ENCODE measurements at places on chromosomes 7 and 10.

DNA sequence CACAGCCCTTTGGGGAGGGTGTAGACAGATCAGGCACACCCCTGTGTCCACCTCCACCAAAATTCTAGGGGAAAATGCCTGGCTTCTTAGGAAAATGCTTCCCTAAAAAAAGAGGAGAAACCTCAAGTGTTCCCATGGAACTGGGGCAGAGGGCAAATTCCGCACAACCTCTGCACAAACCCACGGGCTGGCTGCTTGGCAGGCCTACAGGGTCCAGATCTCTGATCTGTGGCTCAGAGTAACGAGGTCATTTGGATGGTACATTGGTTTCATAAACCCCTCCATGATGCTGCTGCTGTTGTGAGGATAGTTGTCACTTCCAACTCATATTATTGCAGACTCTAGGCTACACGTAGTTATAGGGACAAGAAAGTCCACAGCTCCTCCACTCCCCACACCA is 16.0 kb downstream of the LGI1 start:
- no peak for DNase-seq

GRCh38 chr7:3927446-3928110 is 626.5 kb downstream of the SDK1 start:
- DNase-seq: no peak

DNA sequence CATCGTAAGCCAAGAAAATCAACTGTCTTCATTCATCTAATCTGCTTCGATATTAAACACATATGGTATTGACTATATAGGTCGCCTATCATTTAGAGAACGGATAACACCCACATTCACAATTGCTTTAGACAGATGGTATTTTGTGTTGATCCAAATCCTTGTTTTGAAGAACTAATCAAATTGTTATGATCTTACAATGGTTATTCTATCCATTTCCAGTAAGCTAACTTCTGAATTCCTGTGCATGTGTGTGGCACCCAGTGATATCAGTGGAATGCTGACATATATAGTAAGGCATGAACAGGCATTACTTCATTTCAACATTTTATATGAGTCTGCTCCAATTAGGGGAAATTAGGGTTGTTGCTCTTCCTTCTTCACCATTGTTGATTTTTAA is 98.8 kb downstream of the SEMA3E start:
- no peak for DNase-seq

- no peak for DNase-seq
Measured at GRCh38 chr10:5897053-5897340, 7.0 kb downstream of the FBH1 start.

DNA sequence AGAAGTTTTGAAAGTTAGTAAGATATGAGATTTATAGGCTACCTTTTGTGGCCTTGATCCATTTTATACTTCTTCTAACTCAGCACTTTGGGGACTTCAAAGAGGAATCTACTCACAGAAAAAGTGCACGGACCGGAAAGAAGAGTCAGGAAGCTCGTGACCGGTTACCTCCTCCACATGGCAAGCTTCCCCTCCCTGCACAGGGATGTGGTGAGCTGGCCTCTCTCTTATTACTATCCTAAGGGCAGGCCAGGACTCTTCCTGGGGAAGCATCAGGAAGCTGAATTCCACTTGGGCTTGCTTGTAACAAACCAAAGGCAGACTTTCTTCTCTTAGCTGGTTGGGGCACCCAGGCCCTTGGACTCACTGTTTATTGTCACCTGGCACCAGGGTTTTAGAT is 170.8 kb upstream of the GLI3 start:
- no peak for DNase-seq

DNA sequence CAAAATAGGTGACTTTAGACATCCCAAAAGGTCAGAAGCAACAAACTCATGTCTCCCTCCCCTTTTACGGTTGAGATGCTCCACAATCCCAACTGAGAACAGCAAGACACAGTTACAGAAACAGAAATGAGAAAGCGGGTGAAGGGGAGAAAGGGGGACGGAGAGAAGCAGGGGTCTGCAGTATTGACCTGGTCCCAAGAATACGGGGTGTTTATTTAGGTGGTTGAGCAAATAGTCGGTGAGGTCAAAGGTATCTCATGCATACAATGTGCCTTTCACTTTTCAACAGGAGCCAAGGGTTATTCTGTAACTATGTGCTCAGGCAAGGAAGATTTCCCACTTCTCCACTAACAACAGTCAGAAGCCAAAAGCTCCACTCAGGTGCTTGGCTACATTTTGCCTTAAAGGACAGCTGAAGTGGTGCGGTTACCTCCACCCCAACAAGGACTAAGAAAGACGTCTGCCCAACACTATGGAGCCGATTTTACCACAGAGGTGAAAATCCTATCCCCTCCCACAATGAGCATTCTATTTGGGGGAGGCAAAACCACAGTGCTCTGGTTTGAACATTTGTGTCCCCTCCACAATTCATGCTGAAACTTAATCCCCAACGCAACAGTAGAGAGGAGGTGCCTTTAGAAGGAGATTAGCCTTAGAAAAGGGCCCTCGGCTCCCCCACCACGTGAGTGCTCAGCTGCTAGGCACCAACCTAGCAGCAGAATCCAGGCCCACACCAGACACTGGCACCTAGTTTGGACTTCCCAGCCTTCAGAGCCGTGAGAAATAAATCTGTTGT is 77.9 kb downstream of the PARD3 start:
- no peak for DNase-seq

GRCh38 chr10:76868098-76868977 is 769.3 kb downstream of the KCNMA1 start:
- DNase-seq: no peak

DNA sequence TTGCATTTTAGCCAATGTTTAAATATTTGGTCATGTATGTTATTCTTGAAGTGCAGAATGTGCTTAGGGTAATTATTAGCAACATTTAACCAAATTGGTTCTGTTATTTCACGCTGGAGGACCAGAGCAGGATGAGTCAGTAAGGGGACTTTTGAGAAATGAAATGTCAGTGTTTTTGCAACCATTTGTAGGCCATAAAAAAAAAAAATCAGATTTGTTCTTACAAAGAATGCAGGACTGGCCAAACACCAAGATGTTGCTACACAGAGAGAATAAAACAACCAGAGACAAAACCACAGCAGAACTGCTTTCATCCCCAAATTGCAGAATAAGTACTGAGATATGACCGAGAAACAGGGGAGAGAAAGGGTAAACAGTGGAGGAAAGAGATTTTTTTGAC is 62.1 kb downstream of the TPST1 start:
- no peak for DNase-seq

- DNase-seq: no peak
Measured at GRCh38 chr7:6416516-6417145, 31.1 kb downstream of the DAGLB start.

DNA sequence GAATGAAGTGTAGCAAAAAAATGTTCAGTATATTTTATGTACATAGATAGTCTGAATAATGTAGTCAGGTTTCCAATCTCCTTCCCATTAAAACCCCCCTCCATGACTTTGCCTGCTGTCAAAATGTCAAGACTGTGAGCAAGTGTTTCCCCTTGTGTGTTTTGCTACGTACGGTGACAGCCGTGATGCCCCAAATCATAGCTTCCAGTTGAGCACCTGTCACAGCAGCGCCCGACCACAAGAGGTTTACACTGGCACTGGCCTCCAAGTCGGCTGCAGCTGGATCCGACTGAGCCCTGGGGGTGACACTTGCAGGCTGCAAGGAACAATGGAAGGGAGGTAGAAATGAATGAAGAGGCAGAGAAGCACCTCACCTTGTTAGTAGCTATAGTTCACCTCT is 62.3 kb downstream of the LAMB4 start:
- DNase-seq: no peak

DNA sequence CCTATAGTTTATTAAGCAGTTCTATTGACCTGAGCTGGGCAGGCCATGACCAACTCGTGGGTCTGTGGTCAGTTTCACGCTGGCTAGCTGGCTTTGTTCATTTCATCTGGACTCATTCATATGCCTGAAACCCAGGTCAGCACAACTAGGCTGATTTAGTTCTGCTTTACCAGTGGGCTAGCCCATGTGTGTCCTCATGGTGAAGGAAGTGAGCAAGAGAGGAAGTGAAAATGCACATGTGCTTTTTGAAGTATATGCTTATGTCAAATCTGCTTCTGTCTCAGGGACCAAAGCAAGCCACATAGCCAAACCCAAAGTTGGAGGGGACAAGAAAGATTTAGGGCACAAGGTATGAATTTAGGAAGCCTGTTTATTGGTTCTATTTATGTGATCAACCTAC is 154.5 kb downstream of the RNF133 start:
- no peak for DNase-seq

DNA sequence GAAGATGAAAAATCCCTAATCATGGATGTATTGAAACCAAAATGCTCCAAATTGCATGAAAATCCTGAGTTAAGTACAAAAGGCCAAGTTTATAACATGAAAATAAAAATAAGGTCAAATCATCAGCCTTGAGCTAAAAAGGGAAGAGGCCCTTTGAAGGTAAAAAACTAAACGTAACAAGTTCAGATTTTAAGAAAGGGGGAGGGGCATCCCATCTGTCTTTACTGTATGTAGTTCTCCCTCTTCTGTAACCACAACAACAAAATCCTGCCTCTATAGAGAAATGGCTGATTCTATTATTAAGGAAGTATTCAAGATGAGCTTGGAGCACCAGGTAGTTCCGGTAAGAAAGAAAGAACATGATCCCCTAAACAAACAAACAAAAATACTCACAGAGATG is 64.7 kb downstream of the TPK1 start:
- DNase-seq: no peak

- no peak for DNase-seq
Measured at GRCh38 chr10:80485946-80486764, 32.0 kb downstream of the TSPAN14 start.

DNA sequence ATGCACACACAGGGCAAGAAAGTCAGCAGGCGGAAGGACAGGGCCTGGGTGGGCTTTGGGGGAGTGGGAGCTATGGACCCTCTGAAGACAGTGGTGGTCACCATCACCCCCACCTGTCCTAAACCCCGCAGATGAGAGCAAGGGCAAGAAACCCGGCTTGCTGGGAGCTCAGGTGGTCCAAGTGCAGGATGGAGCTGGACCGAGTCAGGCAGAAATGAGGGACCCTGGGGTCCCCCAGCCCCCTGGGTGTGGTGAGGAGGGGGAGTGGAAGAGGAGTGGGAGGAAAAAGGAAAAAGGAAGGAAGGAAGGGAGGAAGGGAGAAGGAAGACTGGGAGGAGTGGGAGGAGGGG is 54.8 kb downstream of the MICALL2 start:
- no peak for DNase-seq

DNA sequence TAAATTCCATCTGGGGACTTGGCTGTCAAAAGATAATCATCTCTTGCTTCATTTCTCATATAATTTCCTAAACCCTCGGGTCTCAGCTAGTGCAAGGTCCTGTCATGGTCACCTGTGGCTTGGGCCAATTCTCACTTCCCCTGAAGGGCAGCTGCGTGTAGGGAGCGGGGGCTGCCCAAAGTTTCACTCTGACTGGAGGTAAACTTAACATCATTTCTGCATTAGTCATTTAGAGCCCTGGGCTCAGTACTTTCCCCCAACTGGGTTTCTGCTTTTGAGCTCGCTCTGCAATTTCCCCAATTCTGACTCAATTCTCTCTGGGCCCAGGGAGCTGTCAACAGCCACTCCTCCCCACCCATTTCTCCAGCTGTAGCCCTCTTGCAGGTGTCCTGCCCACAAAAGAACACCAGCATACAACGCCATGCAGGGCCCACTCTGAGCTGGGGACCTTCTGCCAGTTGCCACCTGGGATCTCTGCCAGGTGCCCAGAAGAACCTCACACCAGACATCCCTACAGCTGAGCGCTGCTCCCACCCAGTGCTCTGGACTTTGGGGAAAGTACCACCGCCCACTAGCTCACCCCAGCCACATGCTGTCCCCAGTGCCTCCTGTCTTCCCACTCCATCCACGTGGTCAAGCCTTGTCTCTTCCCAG is 37.9 kb downstream of the VOPP1 start:
- no peak for DNase-seq

- no peak for DNase-seq
Measured at GRCh38 chr10:83373671-83374070, 765.6 kb upstream of the GHITM start.

GRCh38 chr7:75914169-75914654 is 743 bp upstream of the POR start:
- no peak for DNase-seq

DNA sequence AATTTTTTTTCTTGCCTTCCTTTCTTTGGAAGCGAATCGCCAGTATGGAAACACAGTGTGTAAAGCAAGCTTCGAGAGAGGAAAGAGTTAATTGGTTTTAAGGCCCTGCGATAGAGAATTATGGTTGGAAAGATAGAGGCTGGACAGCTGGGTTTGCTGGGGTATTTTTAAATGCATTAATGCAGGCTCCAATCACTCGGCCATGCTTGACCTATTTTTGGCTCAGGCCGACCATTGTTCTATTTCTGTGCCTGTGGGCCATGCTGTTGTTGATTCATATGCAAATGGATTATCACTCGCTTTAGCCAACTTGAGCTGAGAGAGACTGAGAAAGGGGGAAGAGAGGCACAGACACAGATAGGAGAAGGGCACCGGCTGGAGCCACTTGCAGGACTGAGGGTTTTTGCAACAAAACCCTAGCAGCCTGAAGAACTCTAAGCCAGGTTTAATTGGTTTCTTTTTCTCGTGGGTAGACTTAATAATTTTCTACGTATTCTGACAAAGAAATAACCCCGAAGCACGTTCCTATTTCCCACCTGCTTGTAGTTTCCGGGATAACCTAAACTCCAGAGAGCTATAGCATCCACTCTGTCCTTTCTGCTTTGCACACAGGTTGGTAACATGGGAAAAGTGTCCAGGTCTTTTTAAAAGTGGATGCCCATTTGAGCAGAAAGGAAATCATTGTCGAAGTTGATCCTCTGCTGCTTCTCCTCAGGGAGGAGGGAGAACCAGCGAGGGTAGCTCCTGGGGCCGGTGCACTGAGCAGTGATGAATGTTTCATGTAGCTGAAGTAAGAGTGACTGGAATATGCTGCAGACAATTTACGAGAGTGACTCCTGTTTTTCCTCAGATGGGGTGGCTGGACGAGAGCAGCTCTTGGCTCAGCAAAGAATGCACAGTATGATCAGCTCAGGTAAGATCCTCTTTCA is at the start of gene HDAC9:
HDAC9 (plus strand) TSS at position 338 of the 929 bp plus-strand sequence; CDS start at position 892, 554 bp downstream.
- DNase-seq: peak; percentile 65

- DNase-seq: no peak
Measured at GRCh38 chr10:102815790-102816549, 21.2 kb downstream of the CYP17A1 start.

DNA sequence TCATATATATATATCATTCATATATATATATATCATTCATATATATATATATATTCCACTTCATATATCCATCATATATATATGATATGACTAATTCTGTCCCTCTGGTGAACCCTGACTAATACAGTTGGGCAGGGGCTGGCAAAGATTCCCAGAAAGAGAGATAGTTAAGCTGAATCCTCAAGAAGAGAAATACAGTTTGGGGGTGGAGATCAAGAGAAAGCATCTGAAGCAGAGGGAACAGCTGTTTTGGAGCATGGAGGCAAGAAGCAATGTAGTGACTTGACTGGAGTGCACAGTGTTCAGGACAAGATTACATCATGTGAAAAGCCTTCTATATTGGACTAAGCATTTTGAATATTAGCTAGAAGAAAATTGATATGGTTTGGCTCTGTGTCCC is 540.7 kb downstream of the MAGI2 start:
- no peak for DNase-seq
